Heart left ventricle (tissue), 16 donors: ENCODE measurements at places on chromosomes 4 and X.

DNA sequence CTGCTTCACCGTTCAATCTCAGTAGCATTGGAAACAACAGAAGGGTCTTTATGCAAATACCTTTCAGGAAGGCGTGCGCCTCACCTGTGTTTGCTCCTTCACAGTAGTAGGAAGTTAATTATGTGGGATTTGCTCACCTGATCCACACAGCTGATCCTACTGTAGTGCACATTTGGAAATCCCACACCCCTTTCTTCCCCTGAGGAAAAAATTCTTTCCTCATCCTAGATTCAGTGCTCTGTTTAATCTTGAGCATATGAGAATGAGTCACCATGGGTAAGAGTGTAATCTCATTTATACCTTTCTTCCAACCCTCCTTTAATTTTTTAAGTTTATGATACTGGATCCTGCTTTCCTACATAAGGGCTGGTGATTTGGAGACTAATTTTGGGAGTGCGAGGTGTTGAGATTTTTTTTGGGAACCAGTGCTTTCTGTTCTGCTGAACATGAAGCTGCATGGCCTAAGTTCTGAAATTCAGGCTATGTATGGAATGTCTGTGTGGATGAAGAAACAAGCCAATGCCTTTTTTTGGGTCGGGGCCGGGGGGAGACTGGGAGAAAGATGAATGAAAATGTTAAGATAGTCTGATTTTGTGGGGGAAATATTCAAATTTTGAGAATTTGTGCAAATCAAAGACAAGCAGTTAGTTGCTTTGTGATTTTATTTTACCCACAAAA, 19.0 kb downstream of the GAB1 start:
- DNase-seq: no peak

DNA sequence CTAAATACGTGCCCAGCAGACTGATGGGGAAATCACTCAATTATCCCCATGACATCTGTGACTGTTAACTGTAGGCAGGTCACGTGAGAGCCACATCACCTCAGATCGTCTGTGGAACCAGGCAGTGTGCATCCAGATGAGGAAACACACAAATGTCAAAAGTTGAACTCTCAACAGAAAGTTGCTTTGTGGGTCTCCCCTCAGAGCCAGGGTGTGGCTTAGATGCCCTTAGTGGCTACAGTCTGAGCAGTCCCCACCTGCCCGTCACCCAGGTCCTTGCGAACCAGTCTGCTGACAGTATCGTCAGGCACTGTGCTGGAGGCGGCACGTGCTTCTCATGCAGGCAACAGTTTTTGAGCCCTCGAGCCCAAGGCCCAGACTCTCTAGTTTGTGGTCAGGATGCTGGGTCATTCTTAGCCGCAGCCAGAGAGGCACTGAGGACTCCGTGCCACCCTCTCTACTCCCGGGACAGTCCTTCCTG, 10.8 kb downstream of the TMEM187 start:
- no peak for DNase-seq

- no peak for DNase-seq
These were observed 38.5 kb upstream of the POU3F4 start for GRCh38 chrX:83469551-83469950.

DNA sequence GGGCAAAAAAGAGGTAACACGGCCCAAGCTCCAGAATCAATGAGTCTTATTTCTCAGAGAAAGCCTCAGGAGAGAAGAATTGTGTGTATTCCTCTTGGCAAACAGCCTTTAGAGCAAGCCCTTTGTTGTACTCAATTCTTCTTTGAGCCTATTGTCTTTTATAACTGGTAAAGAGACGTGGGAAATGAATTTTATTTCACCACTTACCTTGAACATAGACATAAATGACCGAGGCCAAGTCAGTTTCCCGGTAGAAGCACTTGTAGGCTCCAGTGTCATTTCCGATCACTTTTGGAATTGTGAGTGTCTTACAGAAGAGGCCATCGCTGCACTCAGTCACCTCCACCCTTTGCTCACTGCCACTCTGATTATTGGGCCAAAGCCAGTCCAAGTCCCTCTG, 7.0 kb downstream of the KDR start:
- DNase-seq: no peak

- no peak for DNase-seq
These were observed 2.4 kb downstream of the RHOH start for GRCh38 chr4:40199179-40199670.

- DNase-seq: no peak
These were observed 335.9 kb upstream of the AR start for GRCh38 chrX:67207912-67208311.

DNA sequence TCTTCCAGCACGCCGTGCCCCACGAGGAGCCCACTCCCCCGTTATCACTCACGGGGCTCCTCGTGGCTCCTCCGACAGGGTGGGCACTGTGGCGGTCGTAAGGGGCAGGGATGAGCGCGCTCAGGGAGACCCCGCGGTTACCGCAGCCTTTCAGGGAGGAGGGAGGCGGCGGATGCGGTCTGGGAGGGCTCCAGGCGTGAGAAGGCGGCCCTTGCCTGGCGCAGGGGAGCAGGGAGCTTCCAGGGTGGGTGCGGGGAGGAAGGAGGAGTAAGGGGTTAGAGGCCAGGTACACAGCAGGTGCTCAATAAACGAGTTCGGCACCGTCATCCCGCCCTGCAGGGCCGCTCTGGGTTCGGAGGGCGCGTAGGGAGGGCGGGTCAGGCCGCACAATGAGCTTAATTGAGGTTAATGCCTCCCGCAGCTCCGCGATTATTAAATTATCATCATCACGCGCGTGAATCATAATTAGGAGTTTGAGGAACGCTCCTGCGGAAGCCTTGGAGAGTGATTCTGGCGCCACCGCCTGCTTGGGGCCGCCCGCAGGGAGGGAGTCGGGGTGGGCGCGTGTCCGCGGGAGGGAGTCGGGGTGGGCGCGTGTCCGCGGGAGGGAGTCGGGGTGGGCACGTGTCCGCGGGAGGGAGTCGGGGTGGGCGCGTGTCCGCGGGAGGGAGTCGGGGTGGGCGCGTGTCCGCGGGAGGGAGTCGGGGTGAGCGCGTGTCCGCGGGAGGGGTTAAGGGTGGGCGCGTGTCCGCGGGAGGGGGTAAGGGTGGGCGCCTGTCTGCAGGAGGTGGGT, 7.6 kb upstream of the NKX1-1 start:
- DNase-seq: peak; percentile 51

DNA sequence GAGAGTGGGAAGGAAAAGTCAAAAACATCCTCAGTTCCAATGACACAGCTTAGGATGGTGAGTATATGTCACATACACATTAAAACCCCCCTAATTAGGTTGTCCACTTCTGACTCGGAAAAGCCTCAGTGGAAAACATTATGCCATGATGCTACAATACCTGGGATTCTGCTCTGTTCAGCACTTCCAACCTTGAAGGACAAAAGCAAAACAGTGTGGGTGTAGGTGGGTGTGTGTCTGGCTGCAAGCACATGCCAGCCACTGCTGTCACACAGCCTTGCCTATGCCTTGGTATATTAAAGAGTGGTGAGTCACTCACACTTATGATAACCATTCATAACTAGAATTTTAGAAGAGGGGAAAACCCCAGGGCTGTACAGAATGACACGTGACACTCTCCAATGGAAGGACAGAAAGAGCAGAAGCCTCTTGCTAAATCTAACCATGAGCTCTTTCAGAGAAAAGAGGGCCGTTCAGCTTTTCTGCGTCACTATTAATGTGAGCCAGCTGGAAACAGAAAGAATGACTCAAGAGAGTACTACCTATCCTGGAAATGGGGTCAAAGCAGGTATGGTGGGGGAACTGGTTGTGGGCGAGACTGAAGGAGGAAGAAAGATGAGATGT, 159.6 kb downstream of the TET2 start:
- DNase-seq: no peak

DNA sequence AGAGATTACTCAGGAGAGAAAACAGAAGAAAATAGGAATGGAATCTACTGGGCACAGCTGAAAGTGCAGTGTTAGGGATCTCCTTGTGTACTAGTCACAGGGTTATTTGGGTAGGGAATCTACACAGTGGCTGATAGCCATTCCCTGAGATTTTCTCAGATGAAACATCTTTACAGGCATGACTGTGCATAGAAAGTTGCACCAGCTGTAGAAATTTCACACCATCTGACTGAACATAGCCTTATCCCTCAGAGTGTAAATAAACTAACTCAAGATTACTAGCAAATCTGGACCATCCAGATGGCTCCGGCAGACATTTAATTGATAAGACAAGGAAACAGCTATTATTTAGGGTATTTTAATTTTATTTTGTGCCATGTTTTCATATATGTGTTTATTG, 2053.5 kb upstream of the TENM3 start:
- no peak for DNase-seq

- no peak for DNase-seq
These were observed 625.7 kb downstream of the SMARCA1 start for GRCh38 chrX:128897621-128898020.

GRCh38 chrX:10945498-10945897, 165.6 kb upstream of the HCCS start:
- no peak for DNase-seq

DNA sequence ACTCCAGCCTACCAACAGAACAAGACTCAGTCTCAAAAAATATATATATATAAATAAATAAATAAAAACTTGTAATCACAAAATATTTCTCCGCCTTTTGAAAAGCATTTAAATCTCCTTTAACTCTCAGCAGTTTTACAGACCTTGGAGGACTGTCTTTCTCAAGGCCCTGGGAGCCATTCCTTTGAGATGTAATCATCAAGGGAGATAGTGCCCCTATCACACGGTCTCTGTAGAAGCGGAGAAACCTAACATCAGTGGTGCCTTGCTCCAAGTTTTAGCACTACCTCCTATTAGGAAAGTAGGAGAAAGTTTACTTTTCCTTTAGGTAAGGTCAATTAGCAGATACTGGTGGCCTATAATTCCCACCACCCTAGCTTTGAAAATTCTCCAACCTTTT, 58.5 kb downstream of the ANTXR2 start:
- no peak for DNase-seq
